ENCODE measurements at places on chromosomes 6 and 20. TPM values are rescaled to one million over a fixed set of nuclear protein-coding genes. Genes with fewer than 3 reads are reported as not detected.

The RAB32 gene
- not detected for total RNA-seq

The POLR3F gene
- total RNA-seq = 11.4 TPM

The ADGRF5 gene
- 0.17 TPM for total RNA-seq

The PRRC2A gene
- 250 TPM for total RNA-seq

DNA sequence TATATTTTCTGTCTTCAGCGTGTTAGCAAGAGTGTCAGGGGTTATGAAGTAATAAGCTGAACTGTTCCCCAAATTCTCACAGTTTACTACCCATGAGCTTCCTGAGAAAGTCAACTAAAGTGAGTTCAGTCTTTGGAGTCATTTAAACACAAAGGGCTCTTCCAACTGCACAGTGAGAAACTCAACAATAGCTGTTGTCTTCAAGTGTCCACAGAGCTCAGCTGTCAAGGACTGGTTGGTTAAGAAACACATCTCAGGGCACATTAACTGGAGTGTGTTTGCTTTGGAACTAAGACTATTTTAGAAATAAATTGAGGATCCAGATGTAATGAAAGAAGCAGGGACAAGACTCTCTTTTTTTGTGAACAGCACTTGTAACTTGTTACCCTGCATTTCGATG is 241.4 kb upstream of the SOX4 start:
- no peak overlapping the region for H3K4me3 ChIP-seq
- no peaks in the 10 kb centered on the region for H3K27me3 ChIP-seq
- H3K4me1 ChIP-seq = no peaks in the 10 kb centered on the region
- H3K36me3 ChIP-seq = no peaks in the 10 kb centered on the region
- no peak for DNase-seq

GRCh38 chr6:38495922-38496635 is 143.7 kb downstream of the BTBD9 start:
- no peak overlapping the region for H3K4me3 ChIP-seq
- no peaks in the 10 kb centered on the region for H3K4me1 ChIP-seq
- H3K27me3 ChIP-seq = no peaks in the 10 kb centered on the region
- no peak for DNase-seq

- no peaks in the 10 kb centered on the region for H3K4me1 ChIP-seq
- no peak for DNase-seq
- no peaks in the 10 kb centered on the region for H3K36me3 ChIP-seq
- no peak overlapping the region for H3K4me3 ChIP-seq
Observed at GRCh38 chr6:116323863-116324262, 44.1 kb upstream of the TSPYL1 start.

- H3K4me1 ChIP-seq = no peaks in the 10 kb centered on the region
- DNase-seq = no peak
- no peaks in the 10 kb centered on the region for H3K27me3 ChIP-seq
- H3K27ac ChIP-seq = no peak overlapping the region
Observed at GRCh38 chr6:131419702-131420101, 153.3 kb upstream of the ARG1 start.

DNA sequence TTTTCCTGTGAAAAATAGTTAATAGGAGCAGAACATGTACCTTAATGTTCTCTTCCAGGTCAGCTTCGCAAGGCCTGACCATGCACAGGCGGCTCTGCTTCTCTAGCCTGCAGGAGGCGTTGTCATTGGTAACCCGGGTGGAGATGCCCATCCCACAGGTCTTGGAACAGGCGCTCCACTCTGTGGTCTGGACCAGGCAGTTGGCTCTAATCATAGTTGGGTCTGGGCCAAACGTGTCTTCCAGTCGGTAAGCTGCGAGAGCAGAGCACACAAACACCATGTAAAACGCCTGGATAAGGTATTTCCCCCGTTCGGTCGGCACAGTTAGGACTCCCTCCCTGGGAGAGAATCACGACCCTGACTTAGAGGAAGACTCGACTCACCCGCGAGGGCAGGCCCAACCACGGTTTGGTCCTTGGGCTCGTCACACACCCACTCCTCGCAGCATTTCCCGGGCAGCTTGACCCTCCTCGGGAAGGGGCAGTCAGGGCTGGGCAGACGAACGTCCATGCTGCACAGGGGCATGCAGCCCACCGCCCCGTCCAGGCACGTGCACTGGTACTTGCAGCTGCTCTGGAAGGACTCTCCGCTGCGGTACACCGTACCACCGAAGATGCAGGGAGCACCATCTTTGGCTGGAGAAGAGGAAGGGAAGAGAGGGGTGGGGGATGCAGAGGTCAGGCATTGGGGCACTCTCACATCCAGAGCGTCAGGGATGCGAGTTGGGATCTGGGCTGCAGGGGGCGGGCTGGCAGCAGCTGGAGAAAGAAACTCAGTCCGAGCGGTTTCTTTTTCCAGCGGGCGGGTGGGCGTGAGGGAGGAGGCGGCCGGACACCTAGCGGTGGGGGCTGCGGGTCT is 1.0 kb downstream of the CCN2 start:
- DNase-seq = peak; percentile 32
- peak overlapping the region; percentile 57 for H3K27ac ChIP-seq

DNA sequence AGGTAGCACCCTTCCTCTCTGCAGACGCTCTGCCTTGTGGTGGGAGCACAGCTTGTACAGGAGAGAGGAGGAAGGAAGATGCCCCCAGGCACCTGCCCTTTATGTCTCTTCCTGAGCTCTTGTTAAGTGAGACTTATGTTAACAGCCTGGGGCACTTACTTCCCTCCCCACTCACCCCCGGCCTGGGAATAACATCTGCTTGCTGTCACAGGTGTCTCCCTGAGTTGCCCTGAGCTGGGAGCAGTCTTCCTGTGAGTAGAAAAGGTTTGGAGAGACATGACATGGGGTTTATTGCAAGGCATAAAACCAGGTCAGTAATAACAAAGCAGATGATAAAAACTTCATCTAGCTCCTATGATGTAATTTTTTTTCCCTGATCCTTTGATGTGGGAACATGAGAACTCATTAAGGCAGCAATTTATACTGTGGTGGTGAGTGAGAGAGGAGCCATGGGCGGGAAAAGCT is 1.9 kb downstream of the SSTR4 start:
- no peak overlapping the region for H3K27ac ChIP-seq
- DNase-seq = no peak
- H3K27me3 ChIP-seq = peaks cover 38% of the 10 kb centered on the region
- no peak overlapping the region for H3K4me3 ChIP-seq

- H3K36me3 ChIP-seq = no peaks in the 10 kb centered on the region
- DNase-seq = no peak
- no peak overlapping the region for H3K27ac ChIP-seq
- no peak overlapping the region for H3K4me3 ChIP-seq
- no peaks in the 10 kb centered on the region for H3K4me1 ChIP-seq
Observed at GRCh38 chr20:16917636-16918035, 169.5 kb downstream of the OTOR start.

DNA sequence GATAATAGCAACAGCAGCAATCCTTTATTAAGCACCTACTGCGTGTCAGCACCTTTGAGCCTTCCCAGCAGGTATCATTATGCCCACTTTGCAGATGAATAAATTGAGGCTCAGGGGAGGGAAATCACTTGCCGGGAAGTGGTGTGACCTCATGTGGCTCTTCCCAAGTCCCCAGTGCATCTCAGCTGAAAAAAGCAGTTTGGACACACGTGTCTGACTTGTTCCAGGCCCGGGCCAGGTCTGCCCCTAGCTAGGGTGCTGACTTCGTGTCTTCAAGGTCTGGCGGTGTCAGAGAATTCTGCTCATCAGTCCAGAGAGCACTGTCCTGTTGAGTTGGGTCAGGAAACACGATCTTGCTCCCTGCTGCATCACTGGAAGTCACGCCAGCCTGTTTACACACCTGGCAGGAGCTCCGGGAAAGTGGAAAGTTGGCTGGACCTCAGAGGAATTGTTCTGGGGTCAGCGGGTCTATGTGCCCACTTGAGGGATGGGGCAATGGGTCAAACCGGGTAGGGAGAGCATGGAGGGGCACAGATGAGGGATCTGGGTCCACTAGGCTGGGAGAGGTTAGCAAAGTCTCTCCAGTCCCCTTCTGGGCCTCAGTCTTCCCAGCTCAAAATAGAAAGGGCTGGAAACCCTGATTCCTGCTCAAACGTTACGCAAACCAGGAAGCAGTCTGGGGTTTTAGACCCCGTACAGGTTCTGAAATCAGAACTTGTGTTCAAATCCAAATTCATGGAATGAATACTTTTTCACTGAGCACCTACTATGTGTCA is 10.5 kb downstream of the SLC13A3 start:
- H3K4me3 ChIP-seq = no peak overlapping the region
- peaks cover 10% of the 10 kb centered on the region for H3K27me3 ChIP-seq
- no peaks in the 10 kb centered on the region for H3K4me1 ChIP-seq
- no peaks in the 10 kb centered on the region for H3K36me3 ChIP-seq
- DNase-seq = no peak

Data from HCT116 (cell line).